ENCODE measurements at places on chromosomes 11 and 22.

- DNase-seq, result no peak
These were observed 38.0 kb upstream of the CHKA start for GRCh38 chr11:68159161-68159560.

DNA sequence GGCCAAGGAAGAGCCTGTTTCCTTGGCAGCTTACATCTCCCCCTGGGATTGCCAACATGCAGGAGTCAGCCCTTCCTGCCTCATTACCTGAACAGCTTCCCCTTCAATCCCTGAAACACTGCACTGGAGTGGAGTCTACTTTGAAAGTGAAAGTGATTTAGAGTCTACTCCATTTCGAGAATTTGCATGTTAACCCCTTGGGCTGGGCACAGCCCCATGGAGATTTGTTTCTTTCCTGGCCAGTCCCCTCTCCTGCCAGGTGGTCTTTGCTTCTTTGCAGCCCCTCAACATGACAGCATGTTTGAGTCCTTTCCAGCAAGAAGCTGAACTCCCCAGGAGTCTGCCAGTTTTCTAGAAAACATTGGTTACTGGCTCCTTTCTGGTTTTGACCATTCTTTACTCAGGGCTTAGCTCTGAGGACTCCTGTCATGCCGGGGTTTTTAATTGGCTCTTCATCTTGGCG, 59.9 kb downstream of the TRAF6 start:
- no peak for DNase-seq

DNA sequence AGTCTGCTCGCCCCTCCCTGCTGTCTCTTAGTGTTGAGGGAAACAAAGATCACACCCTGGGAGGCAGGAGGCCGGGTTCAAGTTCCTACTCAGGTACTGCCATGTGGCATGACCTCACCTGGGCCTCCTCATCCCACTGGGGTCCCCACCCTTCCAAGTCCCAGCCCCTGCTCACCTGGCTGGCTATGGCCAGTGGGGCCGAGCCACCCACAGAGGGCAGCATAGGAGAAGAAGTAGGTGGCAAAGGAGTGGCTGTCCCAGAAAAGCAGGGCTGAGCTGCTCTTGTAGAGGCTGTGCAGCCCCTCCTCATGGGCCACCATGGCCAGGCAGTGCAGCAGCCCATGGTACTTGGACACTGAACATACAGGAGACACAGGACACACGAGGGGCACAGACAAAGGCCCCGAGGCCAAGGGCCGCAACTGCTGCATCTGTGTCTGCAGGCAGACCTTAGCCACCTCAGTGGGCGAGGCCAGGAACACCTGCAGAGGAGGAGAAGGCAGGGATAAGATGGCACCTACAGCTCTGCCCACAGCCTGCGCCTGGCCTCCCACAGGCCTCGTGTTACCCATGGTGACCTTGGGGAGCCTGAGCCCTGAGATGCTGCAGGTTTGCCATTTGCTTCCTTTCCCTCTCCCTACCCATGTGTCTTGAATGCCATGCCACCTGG, 50.6 kb upstream of the MPEG1 start:
- no peak for DNase-seq

- no peak for DNase-seq
These were observed 29.3 kb upstream of the MMP7 start for GRCh38 chr11:102559839-102560238.

GRCh38 chr22:35627267-35628041, 10.3 kb upstream of the MB start:
- DNase-seq, result no peak

GRCh38 chr11:17762309-17762974, 27.9 kb downstream of the KCNC1 start:
- DNase-seq, result no peak

DNA sequence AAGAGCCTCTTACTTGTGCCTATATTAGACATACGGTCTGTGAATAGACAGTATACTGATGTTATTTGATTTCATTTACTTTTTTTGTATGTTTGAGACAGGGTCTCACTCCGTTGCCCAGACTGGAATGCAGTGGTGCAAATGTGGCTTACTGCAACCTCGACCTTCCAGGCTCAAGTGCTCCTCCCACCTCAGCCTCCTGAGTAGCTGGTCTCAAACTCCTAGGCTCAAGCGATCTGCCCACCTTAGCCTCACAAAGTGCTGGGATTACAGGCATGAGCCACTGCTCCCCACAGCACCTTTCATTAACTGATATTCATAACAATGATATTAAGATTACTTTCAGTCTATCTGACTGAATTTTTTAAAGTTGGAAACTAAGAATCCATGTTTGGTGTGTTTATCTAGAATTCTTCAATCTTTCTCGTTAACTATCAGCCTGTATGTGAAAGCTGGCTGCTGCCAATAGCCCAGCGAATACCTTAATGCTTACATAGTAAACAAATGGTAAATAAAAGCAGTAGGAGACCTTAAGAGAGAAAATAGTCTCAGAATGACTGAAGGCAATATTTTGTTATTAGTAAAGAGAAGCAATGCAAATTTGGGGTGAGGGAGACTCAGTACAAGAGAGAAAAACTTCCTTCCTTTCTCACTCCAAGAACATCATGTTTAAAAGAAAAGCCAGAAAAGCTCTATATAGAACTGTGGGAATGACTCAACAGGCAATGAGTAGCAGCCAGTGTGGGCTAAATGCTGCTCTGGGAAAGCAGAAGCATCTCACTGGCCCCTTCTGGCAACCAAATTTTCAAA, 101.9 kb downstream of the MRTFA start:
- DNase-seq, result no peak

DNA sequence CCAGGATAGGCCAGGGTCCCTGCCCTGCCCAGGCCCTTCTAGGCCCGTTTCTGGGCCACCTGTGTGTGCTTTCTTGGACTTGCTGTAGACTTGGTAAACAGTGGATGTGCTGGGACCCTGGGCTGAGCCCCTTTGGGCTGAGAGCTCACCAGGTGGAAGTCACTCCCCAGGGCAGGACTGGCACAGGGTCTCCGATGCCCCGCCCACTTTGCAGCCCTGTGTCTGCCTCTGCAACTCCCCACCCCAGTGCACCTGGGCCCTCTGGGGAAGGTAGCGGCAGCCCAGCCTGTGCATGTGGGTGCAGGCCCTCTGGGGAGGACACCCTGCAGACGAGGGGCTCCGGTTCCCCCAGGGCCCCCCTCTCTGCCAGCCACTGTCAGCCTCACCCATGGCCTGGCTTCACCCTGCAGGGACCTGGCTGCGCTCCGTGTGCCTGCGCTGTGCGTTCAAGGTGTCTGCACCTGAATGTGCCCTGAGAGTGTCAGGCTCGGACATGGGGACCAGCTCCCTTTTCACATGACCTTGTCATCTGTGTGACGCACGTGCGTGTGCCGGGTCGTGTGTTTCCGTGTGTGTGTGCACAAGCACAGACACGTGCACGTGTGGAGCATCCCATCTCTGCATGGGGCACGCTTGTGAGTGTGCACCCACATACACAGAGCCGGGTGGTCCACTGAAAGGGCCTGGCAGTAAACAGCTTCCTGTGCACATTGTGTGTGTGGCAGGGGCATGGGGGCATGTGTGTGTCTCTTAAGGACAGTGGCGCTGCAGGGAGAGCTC, 118.5 kb downstream of the KCNQ1OT1 start:
- DNase-seq, result no peak

Measured in caudate nucleus (tissue), 63 donors.